ENCODE measurements at places on chromosomes 16 and 17. TPM values are rescaled to one million over a fixed set of nuclear protein-coding genes. Genes with fewer than 3 reads are reported as not detected.

Gene CLEC3A
- not detected for total RNA-seq

Gene METTL16
- 17.2 TPM for total RNA-seq

Gene RAB37
- total RNA-seq: 0.46 TPM

Gene CCL5
- 0.15 TPM for total RNA-seq

Gene CHD9NB
- 0.97 TPM for total RNA-seq

Gene PRSS22
- not detected for total RNA-seq

Measured in epithelial cell of umbilical artery (primary cell).